ENCODE measurements at places on chromosomes 16 and 17.

GRCh38 chr17:55168958-55169687 lies 95.6 kb upstream of the HLF start:
- DNase-seq, result no peak

DNA sequence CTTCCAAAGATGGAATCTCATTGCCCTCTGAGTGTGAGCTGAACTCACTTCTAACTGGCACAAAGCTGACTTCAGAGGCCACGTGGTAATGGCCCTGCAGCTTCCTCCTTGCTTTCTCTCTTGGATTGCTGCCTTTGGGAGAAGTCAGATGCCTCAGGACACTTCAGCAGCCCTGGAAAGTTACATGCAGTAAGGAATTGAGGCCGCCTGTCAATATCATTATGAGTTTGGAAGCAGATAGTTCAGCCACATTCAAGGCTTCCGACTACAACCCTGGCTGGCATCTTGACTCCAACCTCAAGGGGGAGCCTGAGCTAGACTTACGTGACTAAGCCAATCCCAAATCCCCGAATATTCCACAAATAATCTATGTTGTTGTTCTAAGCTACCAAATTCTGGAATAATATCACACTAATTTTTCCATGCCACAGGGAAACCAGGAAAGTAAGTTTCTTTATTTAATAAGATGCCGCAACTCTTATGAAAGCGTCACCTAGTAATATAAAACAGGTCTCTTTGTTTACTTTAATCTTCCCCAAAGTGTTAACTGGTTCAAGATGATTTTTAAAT lies 13.6 kb downstream of the CEP20 start:
- DNase-seq, result peak; percentile 66

- no peak for DNase-seq
Observed at GRCh38 chr16:9679213-9679767, 502.9 kb downstream of the GRIN2A start.

- no peak for DNase-seq
Observed at GRCh38 chr17:7191571-7192270, 12.6 kb upstream of the ASGR1 start.

GRCh38 chr17:58691701-58692238 lies at the start of gene TEX14:
TSS of gene TEX14 (minus strand) at chr17:58692045. CDS start at chr17:58652001, 40,044 bp downstream.
- DNase-seq, result no peak

DNA sequence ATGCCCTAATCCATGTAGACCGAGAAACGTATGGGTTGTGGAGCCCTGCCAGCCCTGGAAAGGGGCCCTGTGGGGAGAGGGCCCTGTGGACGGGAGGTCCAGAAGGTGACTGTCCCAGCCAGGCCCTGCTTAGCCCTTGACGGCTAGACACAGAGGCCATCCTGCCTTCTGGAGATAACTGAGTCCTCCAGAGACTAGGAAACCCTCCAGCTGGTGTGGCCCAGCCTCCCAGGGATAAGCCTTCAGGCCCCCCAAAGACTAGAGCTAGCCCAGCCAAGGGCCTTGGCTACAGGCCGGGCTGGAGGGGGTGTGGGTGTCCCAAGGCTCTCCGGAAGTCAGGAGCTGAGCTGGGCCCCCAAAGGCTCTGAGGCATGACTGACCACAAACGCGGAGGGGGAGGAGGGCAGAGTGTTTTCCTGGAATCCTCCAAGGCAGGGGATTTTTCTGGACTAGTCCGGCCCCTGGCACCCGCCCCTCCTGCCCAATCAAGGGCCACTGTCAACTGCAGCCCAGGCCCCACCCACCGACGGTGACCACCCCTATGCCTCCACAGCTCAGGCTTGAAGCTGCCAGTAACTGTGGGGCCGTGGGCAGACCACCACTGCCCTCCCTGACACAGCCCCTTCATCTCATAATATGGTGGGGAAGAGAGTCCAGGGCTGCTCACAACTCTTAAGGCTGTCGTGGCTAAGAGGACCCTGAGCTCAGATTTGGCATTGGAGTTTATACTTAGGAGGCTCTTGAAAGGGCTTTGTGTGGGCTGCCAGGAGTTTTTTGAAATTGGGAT lies 885 bp upstream of the VASN start:
- peak; percentile 77 for DNase-seq

DNA sequence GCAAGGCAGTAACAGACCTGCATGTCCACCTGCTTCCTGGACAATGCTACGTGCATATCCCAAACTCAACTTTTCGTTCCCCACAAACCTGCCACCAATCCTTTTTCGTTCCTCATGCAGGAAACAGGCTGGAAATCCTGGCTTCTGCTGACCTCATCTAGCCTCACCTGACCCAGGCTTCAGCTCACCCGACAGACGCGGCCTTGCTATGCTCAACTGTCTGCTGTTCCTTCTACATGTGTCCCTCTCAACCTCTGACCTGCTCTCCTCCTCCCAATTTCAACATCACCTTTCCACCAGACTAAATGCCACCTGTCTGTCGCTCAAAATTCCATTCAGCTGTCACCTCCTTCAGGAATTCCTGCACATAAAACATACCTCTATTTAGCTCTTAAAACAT lies 44.5 kb downstream of the XPO6 start:
- DNase-seq, result no peak

DNA sequence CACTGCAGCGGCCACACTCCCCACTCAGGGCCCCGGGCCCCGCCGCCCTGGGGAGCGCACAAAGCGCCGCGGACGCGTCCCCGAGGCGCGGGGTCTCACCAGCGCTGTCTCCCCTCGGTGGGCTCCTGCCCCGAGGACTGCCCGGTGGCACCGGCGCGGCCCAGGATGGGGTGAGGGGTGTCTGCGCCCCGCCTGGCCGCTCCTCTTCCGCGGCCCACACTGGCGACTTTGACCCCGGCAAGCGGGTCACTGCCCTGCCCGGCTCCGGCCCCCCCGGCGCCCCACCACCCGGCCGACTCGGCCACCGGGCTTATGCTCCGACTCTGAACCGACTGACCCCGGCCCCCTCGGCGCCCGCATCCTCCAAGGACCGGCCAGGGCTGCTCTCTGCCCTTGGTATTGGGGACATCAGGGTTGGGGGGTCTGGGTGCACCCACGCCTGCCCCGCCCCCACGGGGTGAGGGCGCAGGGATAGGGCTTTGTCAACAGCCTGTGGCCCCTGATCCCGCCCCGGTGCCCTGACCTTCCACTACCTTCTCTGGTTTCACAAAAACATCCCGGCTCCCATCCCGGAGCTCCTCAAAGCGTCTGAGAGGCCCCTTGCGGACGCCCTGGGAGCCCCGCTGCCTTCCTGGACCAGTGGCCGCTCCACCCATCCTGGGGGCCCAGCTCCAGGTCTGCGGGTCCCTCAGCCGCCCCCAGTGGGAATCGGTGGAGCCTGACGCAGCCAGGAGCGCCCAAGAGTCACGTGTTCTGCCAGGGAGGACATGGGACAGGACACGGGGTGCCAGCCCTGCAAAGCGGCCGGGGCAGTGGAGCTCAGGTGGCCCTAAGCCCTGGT lies 829 bp downstream of the GCGR start:
- no peak for DNase-seq

DNA sequence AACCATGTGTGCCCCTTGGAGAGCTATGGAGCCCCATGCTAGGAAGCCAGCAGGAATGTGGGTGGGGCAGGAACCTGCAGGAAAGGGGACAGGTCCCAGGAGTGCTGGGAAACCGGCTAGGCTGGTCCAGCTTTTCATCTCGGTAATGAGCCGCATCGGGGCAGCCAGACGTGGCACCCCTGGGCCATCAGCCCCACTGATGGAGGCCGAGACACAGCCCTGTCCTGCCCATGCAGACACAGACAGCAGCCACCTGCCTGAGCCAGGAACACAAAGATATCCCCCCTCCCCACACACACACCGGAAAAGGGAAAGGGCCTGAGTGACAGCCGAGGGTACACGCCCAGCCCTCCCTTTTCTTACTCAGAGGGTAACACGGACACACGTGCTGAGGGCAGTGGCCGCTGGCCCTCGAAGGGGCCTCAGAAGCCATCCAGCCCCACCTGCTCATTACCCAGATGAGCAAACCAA lies 18.1 kb downstream of the PPL start:
- no peak for DNase-seq

DNA sequence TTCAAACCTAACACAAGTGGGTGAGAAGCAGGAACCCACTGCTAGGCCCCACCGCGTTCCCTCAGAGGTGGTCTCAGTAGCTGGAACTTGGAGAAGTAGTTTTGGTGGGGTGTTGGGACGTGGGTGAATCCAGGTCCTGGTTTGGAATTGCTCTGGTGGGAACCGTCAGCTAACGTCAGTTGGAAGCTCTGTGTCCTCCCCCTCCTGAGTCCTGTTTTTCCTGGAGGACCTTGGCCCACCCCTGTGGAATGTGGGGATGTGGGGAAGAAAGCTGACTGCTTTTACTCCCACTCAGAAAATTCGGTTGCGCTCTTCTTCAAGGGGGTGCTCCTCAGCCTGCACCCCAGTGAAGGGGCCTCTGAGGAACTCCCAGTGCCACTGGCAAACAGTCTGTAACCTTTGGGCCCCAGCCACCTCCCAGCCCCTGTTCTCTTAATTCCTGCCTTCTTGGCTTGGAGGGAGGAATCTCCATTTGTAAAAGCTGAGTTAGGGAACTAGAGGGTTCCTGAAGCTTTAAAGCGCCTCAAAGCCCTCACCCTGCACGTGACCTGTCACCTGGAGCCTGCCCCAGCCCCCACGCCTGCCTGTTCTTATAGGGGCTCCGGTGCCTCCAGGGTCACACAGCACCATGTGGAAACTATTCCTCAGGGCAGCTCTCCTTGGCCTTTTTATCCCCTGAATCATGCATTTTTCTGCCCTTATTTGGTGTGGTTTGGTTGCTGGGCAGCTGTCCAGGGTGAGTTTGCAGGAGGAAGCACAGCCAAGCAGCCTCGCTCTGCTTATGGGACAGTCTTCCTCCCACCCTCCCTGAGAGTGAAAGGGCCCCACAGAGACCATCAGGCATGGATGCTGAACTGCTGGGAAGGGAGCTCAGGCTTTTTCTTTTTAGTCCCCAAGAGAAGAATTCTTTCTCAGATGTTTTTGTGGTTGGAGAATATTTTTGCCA lies 16.2 kb upstream of the NAGLU start:
- DNase-seq, result peak; percentile 100

GRCh38 chr16:80652441-80652840 lies 111.6 kb downstream of the DYNLRB2 start:
- no peak for DNase-seq

GRCh38 chr17:75404223-75404730 lies 1.2 kb downstream of the GRB2 start:
- peak; percentile 77 for DNase-seq

DNA sequence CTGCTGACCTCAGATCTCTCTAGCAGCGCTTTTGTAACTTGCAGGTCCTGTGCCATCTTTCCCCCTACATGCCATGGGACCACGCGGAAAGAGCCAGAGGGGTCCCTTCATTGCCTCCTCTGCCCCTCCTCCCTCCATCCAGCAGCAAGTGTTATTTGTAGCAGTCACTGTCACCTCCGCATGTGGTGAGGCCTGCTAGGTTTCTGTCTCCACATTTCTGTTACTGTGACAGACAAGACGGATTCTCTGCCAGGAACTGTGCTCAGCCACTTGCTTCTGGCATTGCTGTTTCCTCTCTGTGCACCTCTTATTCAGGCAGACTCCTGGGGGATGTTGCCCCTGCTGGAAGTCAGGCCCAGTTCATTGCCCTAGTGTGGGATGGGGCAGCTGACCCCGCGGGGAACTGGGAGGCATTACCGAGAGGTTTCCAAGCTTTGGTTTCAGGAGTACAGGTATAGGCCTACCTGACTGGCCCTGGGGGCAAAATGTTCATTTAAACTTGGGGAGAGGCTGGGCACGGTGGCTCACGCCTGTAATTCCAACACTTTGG lies 61.2 kb downstream of the RAB11FIP4 start:
- DNase-seq, result no peak

GRCh38 chr17:77498791-77499698 lies 358.3 kb downstream of the SEC14L1 start:
- no peak for DNase-seq

DNA sequence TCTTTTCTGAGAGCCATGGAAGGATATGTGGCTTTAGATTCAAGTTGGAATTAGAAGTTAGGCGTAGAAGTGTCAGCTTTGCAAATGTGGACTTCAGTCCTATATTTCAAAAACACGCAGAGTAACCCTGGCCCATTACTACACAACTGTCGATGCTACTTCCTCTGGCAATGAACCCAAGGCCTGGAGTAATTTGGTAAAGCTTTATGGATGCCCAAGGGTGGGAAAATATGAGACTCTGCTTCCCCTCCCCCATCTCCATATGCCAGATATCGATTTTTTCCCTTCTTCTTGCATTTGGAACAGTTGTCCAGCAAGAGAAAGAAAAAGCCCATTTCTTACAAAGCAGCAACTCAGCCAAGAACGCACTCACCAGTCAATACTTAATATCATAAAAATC lies 2.9 kb upstream of the MAP1LC3B start:
- no peak for DNase-seq

GRCh38 chr17:37405955-37406634 lies 541 bp downstream of the ACACA start:
- DNase-seq, result no peak

- DNase-seq, result no peak
Observed at GRCh38 chr16:71775949-71776348, 32.7 kb downstream of the AP1G1 start.

- DNase-seq, result peak; percentile 86
Observed at GRCh38 chr17:8857919-8858318, 9.6 kb downstream of the PIK3R6 start.

DNA sequence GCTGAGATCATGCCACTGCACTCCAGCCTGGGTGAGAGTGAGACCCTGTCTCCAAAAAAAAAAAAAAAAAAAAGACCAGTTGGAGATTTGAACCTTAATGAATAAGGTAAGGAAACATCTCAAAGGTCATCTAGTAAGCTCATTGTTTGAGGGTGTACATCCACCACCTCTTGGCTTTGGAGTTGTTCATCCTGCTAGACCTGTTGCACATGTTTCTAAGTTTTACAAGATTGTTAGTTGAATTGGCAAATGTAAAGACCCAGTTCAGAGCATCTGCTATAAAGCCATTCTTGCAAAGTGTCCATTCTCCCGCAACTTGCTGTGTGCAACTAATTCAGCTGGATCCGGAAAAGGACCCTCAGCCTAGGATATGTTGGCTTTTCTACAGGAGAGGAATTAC lies 1.5 kb downstream of the PSMD7 start:
- DNase-seq, result no peak

- DNase-seq, result no peak
Observed at GRCh38 chr17:77495575-77495974, 354.8 kb downstream of the SEC14L1 start.

DNA sequence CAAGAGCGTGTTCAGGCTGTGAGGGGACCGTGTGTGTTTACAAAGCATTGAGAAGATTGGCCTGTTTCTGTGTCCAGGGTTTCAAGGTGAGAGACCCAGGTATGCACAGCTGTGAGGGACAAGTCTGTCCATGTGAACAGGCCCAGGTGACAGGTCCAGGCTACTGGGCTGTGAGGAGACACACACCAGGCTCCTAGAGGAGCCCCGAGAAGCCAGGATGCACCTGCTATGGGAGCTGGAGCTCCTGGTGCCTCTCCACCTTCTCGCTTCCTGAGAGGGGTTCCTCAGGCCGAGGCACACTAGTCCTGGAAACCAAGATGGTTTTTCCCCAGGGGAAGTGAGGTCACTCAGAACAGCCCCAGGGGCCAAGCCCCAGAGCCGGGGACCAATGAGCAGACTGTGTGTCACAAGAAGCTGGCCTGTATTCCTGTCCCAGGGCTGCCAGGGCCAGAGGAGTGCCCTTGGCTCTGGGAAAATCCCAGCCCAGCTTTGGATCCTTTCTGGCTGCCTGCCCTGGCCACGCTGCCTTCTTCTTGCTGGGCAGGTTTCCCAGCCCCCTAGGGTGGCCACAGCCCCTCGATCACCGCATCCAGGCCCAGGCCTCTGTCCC lies 153.4 kb upstream of the PLCG2 start:
- DNase-seq, result no peak

- no peak for DNase-seq
Observed at GRCh38 chr17:14688134-14688533, 387.3 kb downstream of the HS3ST3B1 start.
